ENCODE measurements at places on chromosomes 7 and 10.

DNA sequence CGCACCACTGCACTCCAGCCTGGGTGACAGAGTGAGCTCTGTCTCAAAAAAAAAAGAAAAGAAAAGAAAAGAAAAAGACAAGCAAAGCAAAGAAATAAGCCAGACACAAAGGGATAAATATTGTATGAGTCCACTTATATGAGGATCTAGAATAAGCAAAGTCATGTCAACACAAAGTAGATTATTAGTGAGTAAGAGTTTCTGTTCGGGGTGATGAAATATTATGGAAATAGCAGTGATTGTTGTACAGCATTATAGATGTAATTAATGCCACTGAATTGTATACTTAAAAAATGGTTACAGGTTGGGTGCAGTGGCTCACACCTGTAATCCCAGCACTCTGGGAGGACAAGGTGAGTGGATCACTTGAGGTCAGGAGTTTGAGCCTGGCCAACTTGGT is 83.2 kb downstream of the HIP1 start:
- DNase-seq = no peak

DNA sequence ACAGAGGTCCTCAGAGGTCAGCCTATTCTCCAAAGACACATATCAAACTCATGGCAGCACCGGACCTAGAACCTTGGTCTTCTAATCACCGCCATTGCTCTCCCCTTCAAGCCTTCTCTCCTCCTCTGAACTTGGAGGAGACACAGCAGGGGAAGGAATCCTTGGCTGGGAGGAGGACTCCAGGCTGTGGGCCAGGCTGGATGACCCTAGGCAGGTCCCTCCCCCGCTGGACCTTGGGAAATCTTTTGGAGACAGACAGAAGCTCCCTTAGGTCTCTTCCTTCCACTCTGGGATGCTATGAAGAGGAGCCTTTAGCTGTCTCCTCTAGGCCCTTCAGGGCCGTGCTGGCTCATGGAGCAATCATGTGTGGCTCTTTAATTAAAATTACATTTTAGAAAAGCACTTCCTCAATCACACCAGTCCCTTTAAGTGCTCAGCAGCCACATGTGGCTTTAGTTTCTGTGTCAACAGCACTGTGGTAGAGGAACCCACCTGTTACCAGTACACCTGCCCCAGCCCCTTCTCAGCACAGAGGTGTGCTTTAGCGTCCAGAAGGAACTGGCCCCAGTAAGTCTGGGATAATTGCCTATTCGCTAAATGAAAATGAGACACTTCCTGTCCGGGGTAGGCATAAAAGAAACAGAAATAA is 238.2 kb downstream of the CELF2 start:
- no peak for DNase-seq

DNA sequence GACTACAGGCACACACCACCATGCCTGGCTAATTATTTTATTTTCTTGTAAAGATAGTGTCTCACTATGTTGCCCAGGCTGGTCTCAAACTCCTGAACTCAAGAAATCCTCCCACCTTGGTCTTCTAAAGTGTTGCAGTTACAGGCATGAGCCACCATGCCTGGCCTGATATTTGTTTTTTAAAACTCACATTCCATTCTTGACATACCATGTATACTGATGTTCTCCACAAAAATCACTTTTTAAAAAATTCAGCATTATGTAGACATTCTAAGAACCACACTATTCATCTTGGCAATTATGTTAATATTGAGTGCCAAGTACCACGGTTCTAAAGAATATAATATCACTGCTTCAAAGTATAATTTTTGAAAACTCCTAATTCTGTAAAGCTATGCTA is 43.5 kb downstream of the IDE start:
- no peak for DNase-seq

- no peak for DNase-seq
Measured at GRCh38 chr10:63265683-63266235, 132.6 kb downstream of the NRBF2 start.

DNA sequence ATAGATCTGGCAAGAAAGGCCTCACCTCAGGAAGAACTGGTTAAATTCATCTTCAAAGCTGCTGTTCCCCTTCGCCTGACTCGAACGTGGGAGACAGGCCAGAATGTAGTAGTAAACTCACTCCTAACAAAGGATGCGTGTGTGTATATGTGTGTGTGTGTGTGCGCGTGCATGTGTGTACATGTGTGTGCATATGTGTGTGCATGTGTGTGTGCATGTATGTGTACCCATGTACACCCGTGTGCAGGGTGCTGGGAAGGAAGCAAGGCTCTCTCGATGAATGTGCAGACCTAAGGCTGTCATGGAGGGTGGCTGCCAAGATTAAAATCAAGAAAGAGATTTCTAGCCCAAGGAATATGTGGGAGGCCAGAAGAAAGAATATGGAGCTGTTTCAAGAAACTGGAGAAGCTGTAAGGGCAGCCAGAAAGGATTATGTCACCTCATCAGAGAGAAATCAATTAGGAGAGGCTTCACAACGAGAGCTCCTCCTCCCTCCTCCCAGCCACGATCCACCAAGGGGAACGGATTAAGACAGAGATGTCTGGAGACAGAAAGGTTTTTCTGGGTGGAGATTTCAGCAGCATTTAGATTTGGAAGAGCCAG is 34.0 kb upstream of the LBX1 start:
- no peak for DNase-seq

DNA sequence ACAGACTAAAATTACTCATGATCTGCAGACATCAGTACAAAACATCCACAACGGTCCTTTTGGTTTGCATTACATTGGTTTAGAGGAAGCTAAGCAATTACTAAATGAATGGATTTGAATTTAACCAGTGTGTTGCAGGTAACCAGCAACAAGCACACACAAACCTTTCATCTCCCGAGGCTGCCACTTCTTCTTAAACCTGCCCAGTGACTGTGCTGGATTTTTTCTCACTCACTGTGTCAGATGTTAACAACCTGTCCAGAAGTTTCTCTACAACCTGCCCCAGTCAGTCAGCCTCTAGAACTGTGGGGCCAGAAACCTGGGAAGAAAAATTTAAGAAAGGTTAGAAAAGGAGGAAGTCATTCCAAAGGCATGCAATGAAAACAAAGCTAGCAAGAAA is 2.4 kb upstream of the MEOX2 start:
- no peak for DNase-seq

DNA sequence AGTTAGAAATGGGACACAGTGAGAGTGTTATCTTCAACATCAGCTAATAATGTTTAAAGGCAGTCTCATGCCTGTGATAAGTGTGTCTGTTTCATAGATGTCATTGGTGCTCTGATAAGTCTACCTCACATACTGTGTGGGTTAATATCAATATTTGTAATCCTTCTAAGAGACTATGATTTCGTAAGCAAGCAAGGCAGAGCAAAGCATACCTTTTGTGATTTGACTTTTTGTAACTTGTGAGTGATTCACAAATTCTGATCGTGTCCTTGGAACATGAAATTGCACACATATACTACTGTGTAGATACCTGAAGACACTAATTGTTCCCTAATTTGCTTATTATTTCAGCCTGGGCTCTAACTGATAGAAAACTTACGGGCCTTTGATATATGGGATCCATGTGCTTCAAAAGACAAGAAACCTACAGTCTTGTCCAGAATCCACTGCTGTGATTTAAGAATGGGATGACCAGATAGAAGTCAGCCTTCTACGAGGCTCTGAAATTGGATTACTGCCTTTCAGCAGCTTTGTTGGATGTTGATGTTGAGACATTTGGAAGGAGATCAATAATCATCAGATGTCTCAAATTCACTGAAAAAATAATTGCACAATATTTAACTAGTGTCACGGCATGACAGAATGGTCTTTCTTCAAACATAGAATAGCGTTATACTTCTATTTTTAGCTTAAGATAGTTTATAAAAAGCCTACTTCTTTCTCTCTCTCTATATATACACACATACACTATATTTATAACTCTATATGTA is 63.2 kb upstream of the KLF6 start:
- DNase-seq = no peak

DNA sequence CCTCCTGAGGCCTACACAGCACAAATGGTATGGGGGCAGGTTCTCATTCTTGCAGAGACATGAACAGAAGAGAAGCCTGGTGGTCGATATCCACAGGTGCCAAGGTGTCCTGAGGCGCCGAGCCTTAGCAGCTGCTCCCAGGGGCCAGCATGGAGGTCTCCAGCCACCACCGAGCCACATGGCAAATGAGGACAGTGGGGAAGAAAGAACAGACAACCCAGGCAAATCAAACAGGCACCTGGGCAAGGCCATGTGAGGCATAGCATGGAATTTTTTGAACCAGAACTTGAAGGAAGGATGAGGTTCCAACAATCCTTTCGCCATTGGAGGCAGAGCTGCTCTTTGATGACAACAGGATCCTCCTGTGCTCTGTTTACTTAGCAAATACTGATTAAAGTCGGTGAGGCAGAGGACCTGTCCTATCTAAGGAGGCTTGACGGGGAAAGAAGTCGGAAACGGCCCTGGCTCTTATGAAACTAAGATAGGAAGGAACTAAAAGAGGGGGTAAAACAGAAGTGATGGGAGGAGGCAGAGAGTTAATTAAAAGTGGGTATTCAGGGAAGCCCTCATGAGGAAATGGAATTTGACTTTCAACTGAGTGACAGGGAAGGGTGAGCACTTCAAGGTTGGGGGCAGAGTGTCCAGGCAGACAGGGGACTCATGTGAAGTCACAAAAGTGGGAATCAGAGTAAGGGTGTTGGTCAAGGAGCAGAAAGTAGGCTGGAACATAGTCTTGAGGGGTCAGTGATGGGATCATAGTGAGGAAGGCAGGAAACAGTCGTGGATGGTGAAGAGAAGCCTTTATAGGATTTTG is 8.6 kb upstream of the CALML3 start:
- DNase-seq = no peak

- no peak for DNase-seq
Measured at GRCh38 chr7:147605323-147605722, 985.2 kb upstream of the C7orf33 start.

- no peak for DNase-seq
Measured at GRCh38 chr7:74292757-74293576, 3.8 kb downstream of the CLIP2 start.

- no peak for DNase-seq
Measured at GRCh38 chr7:5501465-5501864, 77.8 kb upstream of the TNRC18 start.

DNA sequence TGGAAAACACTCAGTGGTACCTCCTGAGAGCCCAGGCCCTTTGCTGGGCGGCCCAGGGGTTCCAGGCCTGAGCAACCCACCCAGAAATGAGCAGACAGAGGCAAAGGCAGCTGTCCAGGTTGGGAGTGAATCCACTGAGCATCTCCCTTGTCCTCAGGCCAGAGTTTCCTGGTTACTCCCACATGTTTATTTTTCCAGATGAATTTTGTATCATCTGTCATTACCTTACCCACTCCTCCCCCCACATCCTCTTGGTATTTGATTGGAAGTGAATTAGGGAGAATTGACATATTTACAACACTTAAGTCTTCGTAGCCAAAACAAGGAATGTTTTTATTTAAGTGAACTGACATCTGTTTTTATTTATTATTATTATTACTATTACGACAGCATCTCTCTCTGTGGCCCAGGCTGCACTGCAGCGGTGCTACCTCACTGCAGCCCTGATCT is 13.2 kb upstream of the LMBR1 start:
- no peak for DNase-seq

- no peak for DNase-seq
Measured at GRCh38 chr10:52639652-52640051, 132.9 kb downstream of the MBL2 start.

DNA sequence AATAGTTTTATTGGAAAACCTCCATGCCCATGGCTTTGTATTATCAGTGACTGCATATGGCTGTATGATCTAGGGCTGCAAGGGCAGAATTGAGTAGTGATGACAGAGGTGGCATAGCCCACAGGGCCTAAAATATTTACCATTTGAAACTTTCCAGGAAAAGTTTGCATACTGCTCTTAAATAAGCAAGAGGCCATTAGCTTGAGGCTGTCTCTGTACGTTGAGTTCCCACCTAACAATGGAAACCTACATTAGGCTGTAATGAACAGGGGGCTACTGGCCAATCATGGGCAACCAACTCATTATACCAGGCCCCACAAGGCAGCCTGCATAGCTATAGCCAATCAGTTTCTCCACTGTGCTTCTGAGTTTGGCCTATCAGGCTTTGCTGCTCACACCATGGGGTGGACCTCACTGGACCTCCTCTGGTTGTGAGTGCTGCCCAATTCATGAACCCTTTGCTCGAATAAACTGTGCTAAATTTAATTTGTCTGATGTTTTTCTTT is 673 bp upstream of the ST8SIA6 start:
- DNase-seq = no peak

- no peak for DNase-seq
Measured at GRCh38 chr7:152333134-152333533, 102.7 kb downstream of the KMT2C start.

DNA sequence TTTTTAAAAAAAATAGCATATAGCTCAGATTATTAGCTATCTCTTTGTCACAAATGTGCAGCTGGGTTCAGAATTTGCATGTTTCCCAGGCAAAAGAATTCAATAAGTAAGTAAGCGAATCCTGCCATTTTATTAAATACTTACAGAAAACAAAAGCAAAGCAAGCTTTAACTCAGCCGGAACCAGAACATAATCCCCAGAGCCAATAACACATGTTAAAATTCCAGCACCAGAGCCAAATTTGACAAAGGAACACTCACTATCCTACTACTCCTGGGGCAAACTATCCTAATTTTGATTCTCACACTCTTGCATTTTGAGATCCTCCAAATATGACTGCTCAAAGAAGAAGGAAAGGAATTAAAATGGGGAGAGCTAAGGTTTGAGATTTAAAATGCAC is 32.6 kb downstream of the LRRTM3 start:
- DNase-seq = no peak

DNA sequence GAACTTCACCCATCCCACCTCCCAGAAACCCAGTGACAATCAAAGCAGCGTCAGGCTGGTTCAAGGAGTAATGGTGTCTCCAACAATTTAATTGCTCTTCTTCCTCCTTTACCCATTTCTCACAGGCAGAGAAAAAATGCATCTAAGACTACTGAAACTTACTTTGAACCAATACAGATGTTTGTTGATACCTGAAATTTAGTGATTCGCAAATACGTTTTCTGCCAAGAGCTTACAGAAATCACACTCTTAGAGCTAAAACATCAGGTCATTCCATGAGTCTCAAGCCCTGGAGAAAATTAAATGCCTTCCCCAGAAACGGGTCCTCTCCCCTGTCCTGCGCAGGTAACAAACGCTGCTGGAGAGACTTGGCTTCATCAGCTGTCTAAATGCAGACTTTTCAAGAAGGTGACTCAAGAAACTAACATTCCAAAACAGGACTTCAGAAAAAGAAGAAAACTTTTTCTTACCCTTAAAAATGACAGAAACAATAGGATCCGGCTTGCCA is 443 bp downstream of the MYOF start:
- DNase-seq = no peak

GRCh38 chr10:47351899-47352815 is 4.0 kb downstream of the RBP3 start:
- DNase-seq = no peak

DNA sequence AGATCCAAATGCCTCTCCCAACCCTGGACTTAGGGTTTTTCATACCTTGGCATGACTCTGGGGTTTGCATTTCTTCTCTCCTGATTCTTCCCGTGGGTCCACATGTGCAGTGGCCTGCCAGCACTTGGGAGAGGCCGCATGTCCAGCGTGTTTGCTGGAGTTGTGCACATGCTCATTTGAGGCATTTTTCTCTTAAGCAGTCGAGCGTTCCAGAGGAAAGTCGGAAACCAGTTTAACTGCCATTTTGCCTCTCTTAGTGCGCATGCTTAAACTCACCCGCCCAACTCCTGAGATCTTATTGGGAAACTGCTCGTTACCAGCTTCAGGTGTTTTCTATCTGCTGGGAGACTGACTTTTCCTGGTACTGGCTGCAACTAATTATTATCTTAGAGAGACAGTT is 888.4 kb upstream of the PHF14 start:
- no peak for DNase-seq
